ENCODE measurements at places on chromosomes 4 and X.

- no peak for DNase-seq
Observed at GRCh38 chr4:74016068-74016467, 17.6 kb upstream of the CXCL5 start.

DNA sequence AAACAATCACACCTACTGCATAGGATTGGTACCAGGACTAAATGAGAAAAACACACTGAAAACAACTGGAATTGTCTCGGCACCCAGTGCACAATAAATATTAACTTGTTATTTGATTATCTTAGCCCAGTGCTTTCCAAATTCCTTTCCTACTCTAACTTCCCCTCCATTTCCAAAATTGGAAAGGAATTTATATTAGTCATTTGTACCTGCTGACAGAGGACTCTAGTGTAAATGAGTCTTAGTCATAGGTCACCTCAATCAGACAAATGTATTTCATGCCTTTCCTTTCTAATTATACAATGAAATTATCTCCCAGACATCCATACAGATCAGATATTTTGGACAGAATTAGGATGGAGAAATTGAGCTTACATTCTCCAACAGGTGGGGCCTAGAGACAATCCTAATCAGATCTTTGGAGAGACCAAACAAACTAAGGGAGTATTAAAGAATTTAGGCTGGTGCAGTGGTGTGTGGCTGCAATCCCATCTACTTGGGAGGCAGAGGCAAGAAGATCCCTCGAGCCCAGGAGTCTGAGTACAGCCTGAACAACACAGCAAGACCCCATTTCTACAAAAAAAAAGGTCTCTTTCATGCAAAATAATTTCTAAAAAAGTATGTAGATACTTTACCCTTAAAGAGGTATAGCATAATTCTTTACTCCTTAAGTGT, 10.1 kb downstream of the SH3D19 start:
- no peak for DNase-seq

GRCh38 chr4:79472693-79473438, 64.8 kb upstream of the GK2 start:
- DNase-seq, result no peak

- DNase-seq, result no peak
Observed at GRCh38 chr4:96473246-96473645, 633.4 kb downstream of the PDHA2 start.

GRCh38 chrX:46611658-46612362, 38.2 kb downstream of the CHST7 start:
- no peak for DNase-seq

Measured in NB4 (cell line).